ENCODE measurements at places on chromosomes 1 and 21.
A peak's percentile ranks its signal among the peaks of the same experiment; 100 is the strongest.

DNA sequence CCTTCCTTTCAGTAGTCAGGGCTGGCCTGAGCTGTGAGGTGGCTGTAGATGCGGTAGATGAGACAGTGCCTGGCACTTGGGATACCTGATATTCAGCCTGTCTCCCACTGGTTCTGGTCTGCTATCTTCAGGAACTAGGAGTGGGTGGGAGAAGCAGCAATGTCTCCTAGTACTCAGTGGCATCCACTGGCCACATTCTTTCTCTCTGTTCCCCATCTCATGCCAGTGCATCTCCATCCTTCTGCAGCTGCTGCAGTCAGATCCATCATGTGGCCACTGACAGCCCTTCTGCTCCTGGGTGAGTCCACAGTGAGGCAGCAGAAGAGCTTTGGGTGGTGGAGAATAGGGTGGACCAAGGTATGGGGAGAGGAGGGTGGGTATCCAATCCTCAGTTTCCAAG is 1.1 kb downstream of the FCRLB start:
- no peak for DNase-seq

GRCh38 chr1:54490361-54491248 is 57.4 kb upstream of the ACOT11 start:
- DNase-seq = no peak

DNA sequence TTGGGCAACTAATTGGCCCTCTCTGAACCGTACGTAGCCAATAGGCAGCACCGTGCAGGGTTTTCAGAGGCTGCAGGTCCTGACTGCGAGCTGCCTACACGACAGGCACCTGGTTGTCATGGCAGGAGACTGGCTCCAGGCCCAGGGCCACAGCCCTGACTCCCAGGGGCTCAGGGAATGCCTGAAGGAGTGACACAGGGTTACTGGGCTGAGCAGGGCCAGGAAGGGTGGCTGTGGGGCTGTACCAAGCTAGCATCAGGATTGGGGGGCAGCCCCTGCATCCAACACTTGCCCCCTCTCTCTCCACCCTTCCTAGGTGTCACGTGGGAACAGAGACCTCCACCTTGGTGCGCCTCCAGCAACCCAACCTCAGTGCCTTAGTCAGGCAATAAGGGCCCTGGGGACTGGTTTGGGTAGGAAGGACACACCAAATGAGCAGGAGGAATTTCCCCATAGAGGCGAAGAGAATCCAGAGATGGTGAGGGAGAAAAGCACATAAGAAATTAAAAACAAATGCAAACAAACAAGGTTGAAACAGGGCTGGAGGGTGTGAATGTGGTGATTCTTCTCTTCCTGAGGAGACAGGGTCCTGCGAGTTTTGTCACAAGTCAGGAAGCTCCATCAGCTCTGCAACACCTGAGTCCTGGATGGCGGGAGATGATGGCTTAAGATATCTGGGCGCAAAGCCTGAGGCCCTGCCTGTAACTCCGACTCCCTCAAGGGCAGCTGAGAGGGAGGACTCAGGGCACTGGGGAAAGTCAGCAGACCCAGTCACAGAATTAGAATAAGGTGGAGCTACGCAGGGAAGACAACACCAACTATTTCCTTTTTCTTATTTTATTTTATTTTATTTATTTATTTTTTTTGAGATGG is 19.7 kb upstream of the RNU1-4 start:
- DNase-seq = no peak

GRCh38 chr1:50940291-50940690 is 19.8 kb downstream of the FAF1 start:
- DNase-seq = no peak

DNA sequence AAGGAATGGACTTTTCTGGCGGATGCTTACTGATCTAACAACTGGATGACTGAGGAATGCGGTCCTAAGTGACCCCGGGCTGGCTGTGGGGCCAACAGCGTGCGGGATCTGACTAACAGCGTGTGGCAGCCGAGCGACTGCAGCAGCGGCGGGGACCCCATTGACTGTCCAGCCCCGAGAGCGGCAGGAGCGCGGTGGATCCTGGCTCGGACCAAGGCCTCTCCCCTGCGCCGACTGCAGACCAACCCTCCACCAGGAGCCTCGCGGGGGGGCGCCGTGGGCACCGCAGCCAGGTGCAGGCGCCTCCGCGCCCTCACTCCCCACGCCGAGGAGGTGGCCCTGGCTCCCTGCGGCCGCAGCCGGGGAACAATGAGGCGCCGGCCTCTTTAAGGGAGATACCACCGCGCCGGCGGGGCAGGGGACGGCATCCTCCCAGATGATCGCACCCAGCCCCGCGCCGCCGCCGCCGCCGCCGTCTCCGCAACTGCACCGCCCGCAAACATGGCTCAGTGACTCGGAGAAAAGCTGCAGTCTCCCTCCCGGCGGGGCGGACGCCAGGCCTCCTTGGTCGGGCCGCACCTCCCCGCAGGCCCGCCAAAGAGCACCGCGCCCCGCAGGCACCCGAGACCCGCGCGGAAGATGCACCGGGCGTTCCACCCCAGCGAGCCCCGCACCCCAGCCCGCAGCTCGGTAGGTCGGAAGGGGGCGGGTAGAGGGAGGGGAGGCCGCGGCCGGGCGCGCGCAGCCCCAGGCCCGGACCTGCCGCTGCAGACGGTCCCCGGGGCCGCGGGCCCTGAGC is 694 bp upstream of the PDIK1L start:
- peak; percentile 74 for DNase-seq

DNA sequence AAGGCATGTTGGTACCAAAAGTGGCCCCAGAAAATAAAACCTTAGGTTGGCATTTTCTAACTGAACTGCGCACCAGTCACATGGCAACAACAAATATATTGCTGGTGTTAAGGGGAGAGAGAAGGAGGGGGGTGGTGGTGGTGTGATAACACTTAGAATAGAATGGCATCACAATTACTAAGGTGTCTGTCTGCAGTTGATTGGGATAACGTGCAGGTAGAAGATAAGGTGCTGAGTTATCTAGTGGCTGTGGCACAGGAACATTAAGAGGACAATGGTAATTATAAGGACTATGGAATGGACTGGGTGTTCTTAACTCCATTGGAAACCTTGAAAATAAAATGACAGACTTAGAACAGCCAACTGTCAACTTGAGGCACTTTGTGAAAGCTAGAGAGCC is 1.4 kb upstream of the YIPF1 start:
- no peak for DNase-seq

DNA sequence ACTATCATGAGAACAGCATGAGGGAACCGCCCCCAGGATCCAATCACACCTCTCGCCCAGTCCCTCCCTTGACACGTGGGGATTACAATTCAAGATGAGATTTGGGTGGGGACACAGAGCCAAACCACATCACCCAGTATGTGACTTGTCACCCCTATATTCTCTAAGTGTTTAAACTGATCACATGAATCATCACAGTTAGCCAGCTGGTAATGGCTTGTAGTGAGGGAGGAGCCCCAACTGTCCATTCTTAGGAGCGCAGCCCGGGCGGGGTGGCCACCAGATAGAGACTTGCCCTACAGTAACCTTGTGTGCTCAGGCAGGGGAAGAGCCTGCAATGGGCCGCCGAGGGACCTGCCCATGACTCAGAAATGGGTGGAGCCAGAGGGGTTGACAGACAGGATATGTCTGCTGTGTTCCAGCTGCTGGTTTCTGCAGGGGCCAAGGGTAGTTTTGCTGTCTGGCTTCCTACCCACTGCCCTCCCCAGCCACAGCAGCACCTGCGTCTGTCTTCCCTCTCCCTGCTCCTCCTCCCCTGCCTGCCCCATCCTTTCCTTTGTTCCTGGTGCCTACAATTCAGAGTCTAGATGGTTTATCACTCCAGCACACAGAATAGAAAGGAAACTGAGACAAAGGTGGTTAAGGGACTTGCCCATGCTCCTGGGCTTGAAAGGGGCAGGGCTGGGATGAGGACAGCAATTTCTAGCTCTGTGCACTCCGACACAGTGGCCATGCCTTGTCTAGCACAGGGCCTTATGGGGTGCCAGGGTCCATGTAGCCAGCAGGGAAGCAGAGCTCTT is 9.2 kb downstream of the ABCG1 start:
- DNase-seq = peak; percentile 79

DNA sequence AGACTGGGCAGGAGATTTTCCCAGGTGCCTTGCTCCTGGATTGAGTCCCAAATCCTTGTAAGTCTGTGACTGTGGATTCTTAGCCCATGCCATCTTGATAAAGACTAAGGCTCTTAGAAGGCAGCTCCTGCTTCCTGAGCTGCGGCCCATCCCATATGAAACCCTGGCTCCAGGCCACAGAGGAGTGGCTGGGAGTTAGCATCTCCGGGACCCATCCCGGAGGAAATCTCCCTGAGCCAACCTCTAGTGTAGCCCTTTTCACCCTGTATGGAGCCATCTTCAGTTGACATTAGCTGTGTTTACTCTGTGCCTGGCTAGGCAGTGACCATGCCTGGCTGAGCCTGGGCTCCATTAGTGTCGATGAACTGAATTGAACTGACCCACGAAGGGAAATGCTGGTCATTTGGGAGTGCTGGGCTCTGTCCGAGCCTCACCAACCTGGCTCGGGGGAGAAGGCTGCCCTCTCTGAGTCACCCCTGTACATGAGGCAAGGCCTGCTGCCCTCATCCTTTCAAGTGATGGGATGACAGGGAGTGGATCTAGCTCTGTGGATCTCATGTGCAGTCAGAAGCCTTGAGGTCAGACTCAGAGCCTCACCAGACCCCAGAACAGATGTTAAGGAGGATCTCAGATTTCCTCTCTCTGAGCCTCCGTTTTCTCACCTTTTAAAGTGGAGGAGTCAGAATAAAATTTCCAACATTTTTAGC is 37.5 kb downstream of the LGR6 start:
- DNase-seq = no peak

DNA sequence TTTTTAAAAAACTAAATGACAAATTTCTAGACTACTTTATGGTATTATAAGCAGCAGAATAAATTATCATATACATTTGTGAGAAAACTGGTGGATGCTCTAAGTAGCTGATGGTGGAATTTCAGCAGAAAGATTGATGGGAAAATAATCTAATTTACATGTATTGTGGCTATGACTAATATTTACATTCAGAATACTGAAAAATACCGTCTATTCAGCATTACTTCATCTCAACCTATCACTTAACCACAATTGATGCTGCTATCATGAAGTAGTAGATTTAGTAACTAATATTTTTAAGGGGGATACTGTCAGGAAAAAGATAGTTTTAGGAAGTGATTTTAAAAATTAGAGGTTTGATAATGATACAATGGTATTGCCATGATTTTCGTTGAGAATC is 137.9 kb downstream of the IFI44 start:
- DNase-seq = no peak

DNA sequence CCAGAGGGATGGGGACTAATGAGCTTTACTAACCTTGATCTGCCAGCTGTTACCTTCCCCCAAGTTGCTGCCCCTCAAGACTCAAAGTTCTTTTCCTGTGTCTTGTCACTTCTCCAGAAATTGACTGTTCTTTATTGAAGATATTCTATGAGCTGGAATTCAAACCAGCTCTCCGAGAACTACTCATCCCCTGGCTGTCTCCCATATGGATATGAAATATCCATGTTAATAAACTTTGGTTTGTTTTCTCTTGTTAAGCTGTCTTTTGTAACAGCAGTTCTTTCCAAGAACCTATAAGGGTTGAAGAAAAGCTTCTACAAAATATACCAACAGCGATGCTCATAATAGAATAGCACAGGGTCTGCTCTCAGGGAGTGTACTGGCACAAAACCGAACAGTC is 77.0 kb downstream of the CAMK2N1 start:
- DNase-seq = no peak

- no peak for DNase-seq
Measured at GRCh38 chr21:43686811-43687565, 27.6 kb downstream of the RRP1B start.

DNA sequence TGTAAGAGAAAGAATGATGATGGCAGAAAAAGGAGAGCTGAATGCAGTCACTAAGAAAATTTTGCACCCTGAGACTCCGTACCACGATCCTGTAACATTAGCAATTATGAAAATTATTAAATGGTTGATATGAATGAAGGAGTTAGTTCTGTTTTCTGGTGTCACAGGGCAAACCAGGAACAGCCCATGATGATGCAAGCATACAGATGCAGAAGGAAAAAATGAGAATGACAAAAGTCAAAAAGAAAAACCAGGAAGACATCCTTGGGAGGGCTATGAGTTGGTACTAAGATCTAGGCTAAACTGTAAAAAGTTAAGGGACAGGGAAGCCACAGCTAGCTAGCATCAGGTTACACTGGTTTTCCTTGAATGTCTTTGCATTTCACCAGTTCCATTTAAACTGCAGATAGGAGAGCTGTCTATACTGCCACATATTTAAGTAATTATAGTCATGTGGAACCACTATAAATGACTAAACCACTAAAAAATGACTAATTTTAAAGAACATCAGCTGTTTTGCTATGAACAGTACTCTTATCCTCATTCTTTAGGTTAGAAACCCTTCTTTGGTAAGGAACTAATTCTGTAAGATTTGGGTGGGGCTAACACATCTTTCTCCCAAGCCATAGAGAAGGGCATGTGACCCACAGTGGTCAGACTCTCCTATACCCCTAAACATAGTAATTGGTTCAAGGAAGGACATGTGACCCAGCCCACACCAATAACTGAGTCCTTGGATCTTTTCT is 11.4 kb downstream of the DOCK7 start:
- peak; percentile 25 for DNase-seq

DNA sequence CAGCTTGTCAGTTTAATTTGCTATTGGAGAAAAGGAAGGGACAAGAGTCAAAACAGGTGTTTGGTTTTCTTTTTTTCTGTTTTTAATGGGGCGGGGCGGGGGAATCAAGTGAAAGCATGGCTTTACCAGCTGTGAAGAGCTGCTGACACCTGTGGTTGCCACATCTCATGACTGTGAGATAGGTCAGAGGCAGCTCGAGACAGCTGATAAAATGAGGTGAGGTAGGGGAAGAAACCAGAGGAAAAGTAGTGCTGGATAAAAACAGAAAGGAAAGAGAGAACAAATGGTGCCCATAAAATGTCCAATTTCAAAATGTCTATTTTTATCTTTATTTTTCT is 272.3 kb downstream of the NEGR1 start:
- no peak for DNase-seq

GRCh38 chr1:233061265-233061664 is 110.9 kb downstream of the NTPCR start:
- no peak for DNase-seq

GRCh38 chr21:42189860-42190485 is 29.0 kb upstream of the ABCG1 start:
- DNase-seq = no peak

GRCh38 chr21:40684726-40685125 is 162.2 kb downstream of the DSCAM start:
- DNase-seq = no peak
